ENCODE measurements at places on chromosomes 16 and 17.
A peak's percentile ranks its signal among the peaks of the same experiment; 100 is the strongest.

GRCh38 chr17:12983991-12984884 is 33.6 kb downstream of the ELAC2 start:
- no peaks in the 10 kb centered on the region for H3K4me1 ChIP-seq
- H3K27ac ChIP-seq, result no peak overlapping the region
- H3K4me3 ChIP-seq, result no peak overlapping the region
- no peak for DNase-seq

DNA sequence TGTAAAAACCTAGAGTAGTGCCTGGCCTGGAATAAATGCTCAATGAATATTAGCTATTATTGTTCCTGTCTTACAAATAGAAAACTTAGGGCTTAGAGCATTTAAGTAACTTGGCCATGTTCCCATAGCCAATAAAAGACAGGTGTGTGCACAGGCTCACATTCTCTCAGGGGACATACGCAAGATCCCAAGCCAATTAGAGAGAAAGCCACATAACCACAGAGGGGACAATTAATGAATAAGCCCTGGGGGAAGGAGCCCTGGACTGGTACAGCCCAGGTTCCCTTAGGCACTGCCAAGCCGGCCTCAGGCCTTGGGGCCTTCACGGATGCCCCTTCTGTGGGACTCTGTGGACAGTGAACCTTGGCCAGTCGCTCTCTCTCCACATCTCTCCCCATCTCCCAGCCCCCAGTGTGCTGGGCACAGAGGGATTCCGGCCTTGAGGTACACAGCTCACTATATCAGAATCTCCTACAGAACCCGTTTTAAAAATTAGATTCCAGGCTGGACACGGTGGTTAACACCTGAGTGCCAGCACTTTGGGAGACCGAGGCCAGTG is 27.3 kb upstream of the ABCC12 start:
- no peaks in the 10 kb centered on the region for H3K4me1 ChIP-seq
- no peaks in the 10 kb centered on the region for H3K27me3 ChIP-seq
- H3K36me3 ChIP-seq, result no peaks in the 10 kb centered on the region

DNA sequence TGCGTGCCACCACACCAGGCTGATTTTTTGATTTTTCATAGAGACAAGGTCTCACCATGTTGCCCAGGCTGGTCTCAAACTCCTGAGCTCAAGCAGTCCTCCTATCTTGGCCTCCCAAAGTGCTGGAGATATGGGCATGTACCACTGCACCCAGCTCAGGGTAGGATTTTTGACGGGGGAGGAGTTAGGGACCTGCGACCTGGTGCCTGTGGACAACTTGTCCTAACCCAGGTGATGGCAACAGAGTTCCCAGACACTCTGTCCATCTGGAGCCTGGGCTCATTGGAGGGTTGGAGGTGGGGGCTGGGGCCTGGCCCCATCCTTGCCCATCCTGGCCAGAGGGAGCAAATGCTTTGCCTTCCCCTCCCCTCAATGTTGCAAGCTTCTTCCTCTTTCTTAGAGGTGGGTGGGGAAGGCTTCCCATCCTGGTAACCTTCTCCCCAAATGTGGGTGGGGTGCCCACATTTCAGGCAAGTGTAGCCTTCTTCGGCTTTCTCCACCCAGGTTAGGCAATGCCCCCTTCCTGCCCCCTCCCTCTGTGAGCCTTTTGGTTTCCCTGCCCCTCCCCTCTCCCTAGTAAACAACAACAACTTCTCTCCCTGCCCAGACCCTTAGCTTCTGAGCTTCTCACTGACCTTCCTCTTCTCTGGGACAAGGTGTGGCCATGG is 24.9 kb downstream of the RARA start:
- H3K27me3 ChIP-seq, result no peaks in the 10 kb centered on the region
- DNase-seq, result no peak
- H3K27ac ChIP-seq, result no peak overlapping the region

DNA sequence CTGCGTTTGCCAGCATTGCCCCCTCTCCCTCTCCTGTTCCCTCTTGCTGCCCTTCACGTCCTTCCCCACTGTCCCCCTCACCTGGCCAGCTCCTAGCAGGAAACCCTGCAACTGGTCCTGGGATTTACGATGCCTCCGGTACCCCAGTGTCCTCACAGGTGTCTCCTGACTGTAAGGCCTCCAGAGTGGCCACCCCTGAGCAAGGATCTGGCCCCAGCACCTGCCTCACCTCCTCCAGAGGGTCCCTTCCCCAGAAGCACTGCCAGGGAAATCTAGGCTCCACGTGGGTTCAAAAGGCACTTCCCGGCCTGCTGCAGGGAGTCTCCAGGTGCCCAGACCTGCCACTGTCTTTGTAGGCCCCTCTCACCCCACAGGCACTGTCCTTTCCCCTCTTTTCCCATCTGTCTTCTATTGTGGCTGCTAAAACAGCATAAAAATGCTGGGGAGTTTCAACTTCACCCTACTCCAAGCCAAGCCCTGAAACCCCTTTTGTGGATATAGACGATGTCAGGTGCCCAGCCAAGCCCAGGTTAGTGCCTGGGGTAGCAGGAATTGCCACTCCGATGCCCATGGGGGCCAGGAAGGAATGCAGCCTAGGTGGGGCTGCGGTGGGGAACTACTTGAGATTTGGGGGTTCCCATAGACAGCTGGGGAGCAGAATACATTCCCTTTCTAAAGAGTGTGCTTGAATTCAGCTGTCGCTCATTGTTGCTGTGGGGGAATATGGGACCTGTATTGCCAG is 25.7 kb downstream of the RAB11FIP4 start:
- H3K36me3 ChIP-seq, result no peaks in the 10 kb centered on the region
- H3K27me3 ChIP-seq, result no peaks in the 10 kb centered on the region
- H3K27ac ChIP-seq, result no peak overlapping the region
- H3K4me1 ChIP-seq, result peaks cover 5% of the 10 kb centered on the region
- DNase-seq, result no peak

DNA sequence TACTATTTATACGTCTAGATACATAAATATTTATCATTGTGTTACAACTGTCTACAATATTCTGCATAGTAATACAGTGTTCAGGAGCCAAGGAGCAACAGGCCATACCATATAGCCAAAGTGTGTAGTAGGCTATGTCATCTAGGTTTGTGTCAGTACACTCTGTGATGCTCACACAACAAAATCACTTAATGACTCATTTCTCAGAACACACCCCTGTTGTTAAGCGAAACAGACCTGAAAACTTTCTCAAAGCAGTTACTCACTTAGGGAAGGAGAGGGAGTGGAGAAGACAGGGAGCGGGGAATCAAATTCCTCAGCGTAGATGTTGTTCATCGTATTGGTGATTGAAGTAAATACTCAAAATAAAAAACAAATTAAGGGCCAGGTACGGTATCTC is 269.5 kb downstream of the STX8 start:
- no peaks in the 10 kb centered on the region for H3K36me3 ChIP-seq
- no peak overlapping the region for H3K4me3 ChIP-seq
- H3K27me3 ChIP-seq, result no peaks in the 10 kb centered on the region
- H3K27ac ChIP-seq, result no peak overlapping the region
- no peak for DNase-seq

- no peak overlapping the region for H3K4me3 ChIP-seq
- H3K27me3 ChIP-seq, result no peaks in the 10 kb centered on the region
- H3K4me1 ChIP-seq, result peaks cover 12% of the 10 kb centered on the region
Measured at GRCh38 chr17:27475981-27476895, 20.0 kb downstream of the KSR1 start.

GRCh38 chr17:1787301-1787902 is 25.5 kb downstream of the SERPINF1 start:
- peaks cover 17% of the 10 kb centered on the region for H3K36me3 ChIP-seq
- no peak for DNase-seq
- no peak overlapping the region for H3K4me3 ChIP-seq
- no peak overlapping the region for H3K27ac ChIP-seq

DNA sequence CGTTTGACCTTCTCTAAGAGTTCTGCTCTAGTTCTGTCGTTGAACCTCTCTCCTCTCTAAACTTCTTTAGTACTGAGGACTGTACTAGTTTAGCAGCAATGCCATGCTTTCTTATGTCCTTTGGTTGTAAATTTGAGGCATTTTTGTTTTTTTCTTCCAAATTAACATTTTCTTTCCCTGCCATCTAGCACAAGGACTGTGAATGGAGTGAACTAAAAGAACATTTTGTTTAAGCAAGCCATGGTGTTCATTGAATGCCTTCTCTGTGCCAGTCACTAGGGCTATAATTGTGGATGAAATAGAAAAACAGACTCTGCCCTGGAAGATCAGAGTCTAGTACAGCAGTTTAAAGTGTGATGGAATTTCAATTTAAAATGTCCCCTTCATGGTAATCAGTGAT is 137.9 kb downstream of the FTO start:
- no peaks in the 10 kb centered on the region for H3K4me1 ChIP-seq
- no peaks in the 10 kb centered on the region for H3K27me3 ChIP-seq
- H3K4me3 ChIP-seq, result no peak overlapping the region
- DNase-seq, result no peak

DNA sequence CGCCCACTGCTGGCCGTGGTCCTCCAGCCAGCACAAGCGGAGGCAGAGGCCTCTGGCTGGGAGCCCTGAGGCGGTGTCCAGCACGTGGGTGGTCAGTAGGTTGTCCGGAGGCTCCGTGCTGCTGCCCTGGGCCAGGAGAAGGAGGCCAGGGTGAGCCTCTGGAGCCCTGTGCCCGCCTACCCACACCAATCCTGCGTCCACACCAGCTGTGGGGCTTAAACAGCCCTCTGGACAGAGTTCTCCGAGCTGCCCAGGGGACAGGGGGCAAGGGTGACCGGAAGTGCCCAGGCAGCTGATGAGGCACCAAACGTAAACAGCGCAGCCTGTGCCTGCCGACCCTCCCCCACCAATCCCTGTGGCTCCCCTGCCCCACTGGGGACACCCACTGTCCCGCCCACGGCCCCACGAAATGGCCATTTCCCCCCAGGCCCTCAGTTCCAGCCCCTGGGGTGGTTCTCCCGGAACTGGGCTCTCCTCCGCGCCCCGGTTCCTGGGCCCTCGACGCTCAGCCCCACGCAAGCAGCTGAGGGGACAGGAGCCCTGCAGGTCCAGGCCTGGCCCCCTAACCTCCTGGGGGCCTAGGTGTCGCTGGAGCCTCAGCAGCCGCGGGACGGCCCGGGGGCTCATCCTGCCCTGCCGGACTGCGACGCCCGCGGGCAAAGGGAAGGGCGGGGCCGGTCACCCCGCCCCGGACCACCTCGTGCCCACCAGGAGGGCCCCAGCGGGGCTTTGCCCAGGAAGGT is 27.9 kb upstream of the DBNDD1 start:
- H3K36me3 ChIP-seq, result no peaks in the 10 kb centered on the region
- no peak overlapping the region for H3K27ac ChIP-seq
- H3K4me1 ChIP-seq, result peaks cover 3% of the 10 kb centered on the region
- H3K4me3 ChIP-seq, result peak overlapping the region; percentile 57

DNA sequence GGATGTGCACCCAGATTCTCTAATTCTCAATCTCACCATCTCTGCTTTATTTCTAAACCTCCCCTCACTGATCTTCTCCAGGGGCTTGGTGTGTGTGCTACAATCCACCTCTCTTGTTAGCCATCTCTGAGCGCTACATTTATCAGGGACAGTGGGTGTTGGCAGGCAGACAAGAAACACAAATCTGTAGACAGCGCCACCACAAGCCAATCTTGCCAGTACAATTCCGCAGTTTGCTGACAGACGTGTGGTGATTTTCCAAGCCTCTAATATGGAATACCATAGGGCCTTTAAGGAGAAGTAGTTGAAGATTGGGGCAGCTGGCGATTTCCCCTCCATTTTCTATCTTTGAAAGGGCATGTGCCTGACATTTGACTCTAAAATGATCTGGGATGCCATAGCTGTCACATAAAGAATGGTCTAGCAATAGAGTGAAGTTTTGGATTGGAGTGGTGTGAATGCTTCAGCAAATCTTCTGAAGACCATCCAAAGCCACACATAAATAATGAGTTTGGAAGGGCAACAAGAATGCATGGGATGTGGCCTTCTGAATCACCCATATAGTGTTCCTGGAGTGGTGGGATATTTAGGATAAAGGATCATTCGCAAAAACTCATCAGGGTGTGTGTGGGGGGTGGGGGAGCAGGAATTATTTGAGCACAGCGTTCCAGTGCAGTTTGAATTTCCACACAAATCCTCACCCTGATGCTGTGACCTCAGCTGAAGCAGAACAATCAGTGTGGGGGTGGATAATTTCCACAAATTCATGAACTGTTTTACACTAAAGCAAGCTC is 12.0 kb upstream of the ANKFN1 start:
- H3K4me1 ChIP-seq, result no peaks in the 10 kb centered on the region
- H3K36me3 ChIP-seq, result no peaks in the 10 kb centered on the region
- no peak overlapping the region for H3K4me3 ChIP-seq
- H3K27ac ChIP-seq, result no peak overlapping the region
- H3K27me3 ChIP-seq, result no peaks in the 10 kb centered on the region
- no peak for DNase-seq

DNA sequence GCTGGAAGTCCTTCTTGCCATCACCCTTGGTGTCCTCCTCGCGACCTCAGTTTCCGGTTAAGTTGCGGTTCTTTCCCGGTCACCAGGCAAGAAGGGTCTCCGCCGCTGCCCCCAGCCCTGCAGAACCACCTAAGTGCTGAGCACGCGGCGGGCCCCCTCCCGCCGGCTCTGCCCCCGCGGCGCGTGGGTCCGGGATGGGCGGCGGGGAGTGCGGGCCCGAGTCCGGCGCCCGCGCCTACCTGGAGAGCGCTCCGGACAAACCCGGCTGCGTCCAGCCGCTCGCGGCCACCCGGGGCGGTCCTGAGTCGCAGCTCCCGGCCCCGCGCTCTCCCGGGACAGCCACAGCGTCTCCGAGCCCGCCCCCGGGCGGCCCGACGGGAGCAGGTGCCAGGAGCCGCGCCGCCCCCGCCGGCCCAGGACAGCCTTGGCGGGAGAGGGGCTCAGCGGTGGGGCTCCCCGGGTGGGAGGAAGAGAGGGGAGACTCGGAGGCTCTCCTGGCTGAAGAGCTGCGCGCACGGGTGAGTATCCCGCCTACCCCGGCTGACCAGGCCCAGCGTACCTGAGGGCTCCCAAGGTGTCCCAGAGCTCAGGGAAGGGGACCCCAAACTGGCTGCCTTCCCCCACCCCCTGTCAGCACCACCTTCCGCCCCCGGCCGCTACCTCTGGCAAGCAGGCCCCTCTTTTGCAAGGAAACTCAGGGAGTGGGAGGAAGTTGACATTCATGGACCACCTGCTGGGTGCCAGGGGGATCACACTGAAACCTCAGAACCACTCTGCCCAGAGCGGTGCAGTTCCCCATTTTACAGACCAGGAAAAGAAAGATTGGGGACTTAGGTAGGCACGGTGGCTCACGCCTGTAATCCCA is 22.2 kb upstream of the C17orf113 start:
- no peaks in the 10 kb centered on the region for H3K27me3 ChIP-seq
- H3K4me1 ChIP-seq, result peaks cover under 1% of the 10 kb centered on the region
- no peak overlapping the region for H3K27ac ChIP-seq
- H3K4me3 ChIP-seq, result peak overlapping the region; percentile 48
- DNase-seq, result no peak

DNA sequence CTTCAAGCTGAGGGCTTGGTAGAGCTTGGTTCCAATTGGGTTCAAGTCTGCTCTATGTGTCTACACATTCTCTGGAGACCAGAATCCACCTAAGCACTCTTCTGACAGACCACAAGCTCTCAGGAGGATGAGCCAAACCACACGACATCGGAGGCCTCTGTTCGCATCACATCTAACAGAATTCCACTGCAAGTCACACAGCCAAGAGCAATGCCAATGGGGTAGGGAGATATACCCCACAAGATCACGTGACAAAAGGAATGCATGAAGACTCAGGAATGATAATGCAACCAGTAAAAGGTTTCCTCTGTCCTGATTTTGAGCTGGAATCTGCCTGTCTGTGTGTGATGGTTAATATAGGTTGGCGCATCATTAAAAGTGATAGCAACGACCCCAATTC is 46.6 kb upstream of the RPL38 start:
- no peak overlapping the region for H3K27ac ChIP-seq
- H3K4me3 ChIP-seq, result no peak overlapping the region
- no peaks in the 10 kb centered on the region for H3K36me3 ChIP-seq
- DNase-seq, result no peak
- no peaks in the 10 kb centered on the region for H3K4me1 ChIP-seq
